Stimulated activated CD8-positive, alpha-beta memory T cell treated with anti-CD3 and anti-CD28 coated beads, Interleukin-7, amount 100 ng/mL, for 1 hour (primary cell): ENCODE measurements at places on chromosomes 4 and X.

DNA sequence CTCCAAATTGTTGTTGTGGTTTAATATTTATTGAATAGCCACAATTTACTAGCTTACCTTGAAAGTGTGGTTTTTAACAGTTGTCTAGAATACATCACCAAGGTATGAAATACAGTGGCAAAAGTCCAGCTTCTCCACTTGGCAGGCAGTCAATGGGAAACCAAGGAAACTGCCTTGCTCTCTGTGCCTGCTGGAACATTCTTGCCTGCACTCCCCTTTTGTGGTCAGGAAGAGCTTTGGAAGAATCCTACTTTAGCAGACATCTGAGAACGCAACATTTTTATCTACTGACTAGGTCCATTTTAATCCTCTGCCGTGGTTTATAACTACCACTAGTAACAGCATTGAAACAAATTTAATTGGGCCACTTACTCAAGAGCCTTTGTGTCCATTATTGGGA, 64.5 kb downstream of the TENM3 start:
- no peak for DNase-seq

GRCh38 chrX:149493567-149494562, 11.2 kb downstream of the IDS start:
- DNase-seq = no peak

DNA sequence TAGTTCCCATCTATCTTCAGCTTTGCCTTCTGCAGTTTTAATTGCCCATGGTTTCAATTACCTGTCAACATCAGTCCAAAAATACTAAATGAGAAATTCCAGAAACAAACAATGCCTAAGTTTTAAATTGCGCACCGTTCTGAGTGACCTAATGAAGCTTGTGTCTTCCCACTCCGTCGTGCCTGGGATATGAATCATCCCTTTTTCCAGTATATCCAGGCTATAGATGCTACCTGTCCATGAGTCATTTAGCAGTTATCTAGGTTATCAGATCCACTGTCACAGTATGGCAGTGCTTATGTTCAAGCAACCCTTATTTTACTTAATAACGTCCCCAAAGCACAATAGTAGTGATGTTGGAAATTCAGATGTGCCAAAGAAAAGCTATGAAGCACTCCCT, 363.6 kb upstream of the FAM241A start:
- DNase-seq = no peak

DNA sequence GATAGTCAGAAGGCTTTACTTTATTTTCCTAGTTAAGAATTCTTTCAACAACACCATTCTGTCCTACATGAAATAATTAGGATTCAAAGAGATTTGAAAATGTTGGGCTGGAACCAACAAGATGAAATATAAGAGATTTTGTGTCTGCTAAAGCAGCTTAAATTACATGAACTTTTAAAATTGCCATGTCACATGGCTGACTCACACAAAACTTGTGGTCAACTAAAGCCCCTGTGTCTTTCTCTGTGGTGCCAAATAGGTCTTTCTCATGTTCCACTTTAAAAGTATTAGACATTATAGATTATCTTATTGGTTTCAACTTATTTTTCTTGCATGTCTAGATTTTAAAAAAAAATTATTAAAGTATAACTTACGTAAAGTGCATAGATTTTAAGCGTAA, 60.8 kb upstream of the FHL1 start:
- no peak for DNase-seq

DNA sequence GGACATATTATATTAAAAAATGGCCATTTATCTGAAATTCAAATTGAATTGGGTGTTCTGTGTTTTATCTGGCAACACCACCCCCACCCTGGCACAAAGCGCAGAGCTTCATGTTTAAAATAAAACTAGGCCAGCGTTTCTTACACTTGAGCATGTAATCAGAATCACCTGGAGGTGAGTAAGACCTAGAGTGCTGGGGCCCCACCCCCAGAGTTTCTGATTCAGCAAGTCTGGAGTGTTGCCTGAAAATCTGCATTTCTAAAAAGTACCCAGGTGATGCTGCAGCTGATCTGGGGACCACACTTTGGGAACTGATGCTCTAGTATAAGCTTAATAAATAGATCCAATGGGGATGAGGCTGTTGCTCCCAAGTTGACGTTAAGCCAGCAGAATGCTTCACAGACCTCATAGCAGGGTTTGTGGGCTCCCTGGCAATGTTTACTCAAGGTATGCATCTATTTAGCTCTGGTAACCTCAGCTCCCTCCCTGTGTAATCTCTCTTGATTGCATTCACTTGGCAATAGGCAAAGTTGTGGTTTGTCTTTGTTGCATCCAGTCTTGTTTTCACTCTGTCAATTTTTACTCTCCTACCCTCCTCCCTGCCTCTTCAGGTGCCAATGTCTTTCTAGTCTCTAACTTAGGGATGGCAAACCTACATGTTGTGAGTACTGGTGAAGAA, 99.8 kb upstream of the TEX13D start:
- DNase-seq = no peak

GRCh38 chr4:175238827-175239517, 320.8 kb downstream of the ADAM29 start:
- DNase-seq = no peak

- DNase-seq = no peak
These were observed 132.3 kb downstream of the CBR4 start for GRCh38 chr4:168877511-168878491.

- no peak for DNase-seq
These were observed 546.1 kb downstream of the GBA3 start for GRCh38 chr4:23238848-23239247.

GRCh38 chr4:21765810-21766407, 182.7 kb downstream of the KCNIP4 start:
- DNase-seq = no peak

DNA sequence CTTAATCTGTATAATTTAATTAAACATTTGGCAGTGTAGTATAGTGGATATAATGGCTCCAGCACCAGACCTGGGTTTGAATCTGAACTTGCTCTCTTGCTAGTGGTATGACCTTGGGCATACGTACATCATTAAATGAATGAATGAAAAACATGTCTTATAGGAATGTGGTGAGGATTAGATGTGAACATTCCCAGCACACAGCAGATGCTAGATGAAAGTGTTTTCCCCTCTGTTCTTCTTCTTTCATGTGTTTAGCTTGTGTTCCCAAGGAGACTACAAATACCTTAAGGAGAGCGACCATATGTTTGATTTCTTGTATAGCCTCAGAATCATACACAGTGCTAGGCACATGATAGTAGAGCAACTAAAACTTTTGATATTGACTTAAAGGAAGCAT, 56.5 kb downstream of the CT47B1 start:
- no peak for DNase-seq

GRCh38 chr4:88592600-88593448, 544 bp downstream of the HERC3 start:
- DNase-seq = peak; percentile 60

DNA sequence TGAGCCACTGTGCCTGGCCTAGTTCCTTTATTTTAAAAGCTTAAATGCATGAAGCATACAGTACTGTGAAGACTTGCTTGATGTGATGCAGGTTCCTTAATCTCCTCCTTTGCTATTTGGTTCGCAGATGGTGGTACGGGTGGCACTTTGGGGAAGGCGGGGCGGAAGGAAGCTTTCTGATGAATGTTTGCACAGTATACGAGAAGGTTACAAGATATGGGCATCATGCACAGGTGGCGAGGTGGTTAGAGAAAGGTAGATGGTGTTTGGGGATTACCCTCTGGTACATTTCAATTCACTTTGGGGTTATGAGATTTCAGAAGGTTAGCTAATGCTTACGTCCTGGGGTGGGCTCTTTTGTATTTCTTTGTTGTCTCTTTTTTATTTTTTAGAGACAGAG, 17.2 kb downstream of the RHOH start:
- DNase-seq = no peak

GRCh38 chr4:764405-765169, 59.0 kb downstream of the PCGF3 start:
- no peak for DNase-seq

GRCh38 chrX:16885628-16886027, 15.5 kb upstream of the RBBP7 start:
- no peak for DNase-seq

DNA sequence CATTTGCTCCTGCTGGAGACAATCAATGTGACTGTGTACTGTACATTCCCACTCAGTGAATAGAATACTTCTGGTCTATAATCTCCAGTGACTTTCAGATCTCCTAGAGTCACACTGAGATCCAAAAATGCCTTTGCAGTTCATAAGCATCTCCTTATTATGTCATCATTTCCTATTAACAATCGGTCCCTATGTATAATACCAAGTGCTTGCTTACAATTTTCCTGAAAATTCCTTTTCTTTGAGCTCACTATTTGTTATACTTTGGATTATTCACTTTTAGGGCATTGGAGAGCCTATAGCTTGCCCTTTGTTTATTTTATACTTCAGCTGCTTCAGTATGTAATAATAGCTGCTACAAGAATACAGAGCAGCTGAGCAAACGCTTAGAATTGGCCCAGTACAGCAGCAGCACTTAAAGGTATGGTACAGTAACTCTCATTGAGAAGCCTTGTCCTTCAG, 313.0 kb downstream of the DCTD start:
- no peak for DNase-seq

- no peak for DNase-seq
These were observed 317.9 kb upstream of the DIPK2B start for GRCh38 chrX:45518552-45518951.
